ENCODE measurements at places on chromosomes 3 and 15.

DNA sequence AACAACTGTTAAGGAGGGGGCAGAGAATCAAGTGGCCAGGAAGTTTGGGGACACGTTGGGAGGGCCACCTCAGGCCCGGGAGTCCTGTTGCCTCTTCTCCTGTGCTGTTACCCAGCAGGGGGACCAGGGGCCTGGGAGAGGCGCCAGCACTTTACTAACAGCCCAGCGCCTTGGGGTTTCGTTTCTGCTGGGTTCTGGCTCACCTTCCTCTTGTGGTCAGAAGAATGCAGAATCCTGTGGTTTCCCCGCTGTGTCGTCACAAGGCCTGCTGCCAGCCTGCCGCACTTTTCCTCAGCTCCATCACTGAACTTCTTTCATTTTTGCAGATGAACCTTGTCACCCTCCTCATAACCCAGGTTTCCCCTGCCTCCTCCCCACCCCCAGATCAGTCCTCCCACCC, 67.7 kb downstream of the SLC30A4 start:
- peak; percentile 58 for DNase-seq

DNA sequence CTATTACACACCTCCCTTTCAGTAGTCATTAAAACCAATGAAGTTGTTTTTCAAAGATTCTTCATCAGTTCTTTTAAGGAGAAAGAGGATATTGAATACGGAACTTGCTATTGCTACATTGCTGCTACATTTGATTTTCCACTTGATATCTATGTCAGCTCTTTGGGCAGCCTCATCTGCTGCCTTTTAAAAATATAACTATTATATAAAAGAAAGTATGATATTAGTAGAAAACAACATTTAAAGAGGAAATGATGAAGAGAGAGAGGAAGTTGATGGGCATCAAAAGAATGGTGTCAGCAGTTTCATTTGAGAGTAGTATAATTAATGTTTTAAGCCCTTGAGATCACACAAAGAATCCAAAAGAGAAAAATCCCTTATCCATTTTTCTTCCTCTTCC, 171.4 kb downstream of the NFKBIZ start:
- no peak for DNase-seq

GRCh38 chr3:135075157-135075556, 280.1 kb downstream of the EPHB1 start:
- DNase-seq, result no peak

DNA sequence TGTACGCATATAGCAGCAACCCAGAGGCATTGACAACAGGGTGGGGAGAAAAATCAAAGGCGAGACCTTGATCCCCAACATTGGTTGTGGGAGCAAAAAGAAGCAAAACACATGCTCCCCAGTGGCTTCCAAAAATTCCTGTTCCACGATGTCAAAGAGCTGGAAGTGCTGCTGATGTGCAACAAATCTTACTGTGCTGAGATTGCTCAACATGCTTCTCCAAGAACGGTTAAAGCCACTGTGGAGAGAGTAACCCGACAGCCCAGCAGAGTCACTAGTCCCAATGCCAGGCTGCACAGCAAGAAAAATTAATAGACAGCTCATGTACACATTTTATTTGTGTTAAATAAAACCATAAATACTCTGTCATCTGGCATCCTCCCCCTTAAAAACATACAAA, 179.9 kb upstream of the PFN2 start:
- no peak for DNase-seq

DNA sequence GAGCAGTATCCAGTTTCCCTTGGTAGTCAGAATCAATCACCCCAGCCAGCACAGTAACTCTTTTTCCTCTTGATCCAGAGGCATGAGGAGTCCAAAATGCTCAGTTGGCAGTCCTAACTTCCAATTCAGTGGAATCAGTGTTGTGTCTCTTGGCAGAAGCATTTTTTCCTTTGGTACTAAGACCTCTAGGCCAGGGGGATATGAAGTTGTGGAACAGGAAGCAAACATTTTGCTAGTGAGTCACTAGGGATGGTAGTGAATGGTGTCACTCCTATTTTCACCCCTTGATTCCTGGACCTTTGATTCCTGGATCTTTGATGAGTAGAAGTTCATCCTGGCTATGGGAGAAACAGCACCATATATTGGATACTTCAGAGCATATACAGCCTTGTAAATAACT, 70.5 kb upstream of the ALDH1A3 start:
- DNase-seq, result no peak

GRCh38 chr15:66884661-66885237, 180.7 kb upstream of the SMAD3 start:
- no peak for DNase-seq

DNA sequence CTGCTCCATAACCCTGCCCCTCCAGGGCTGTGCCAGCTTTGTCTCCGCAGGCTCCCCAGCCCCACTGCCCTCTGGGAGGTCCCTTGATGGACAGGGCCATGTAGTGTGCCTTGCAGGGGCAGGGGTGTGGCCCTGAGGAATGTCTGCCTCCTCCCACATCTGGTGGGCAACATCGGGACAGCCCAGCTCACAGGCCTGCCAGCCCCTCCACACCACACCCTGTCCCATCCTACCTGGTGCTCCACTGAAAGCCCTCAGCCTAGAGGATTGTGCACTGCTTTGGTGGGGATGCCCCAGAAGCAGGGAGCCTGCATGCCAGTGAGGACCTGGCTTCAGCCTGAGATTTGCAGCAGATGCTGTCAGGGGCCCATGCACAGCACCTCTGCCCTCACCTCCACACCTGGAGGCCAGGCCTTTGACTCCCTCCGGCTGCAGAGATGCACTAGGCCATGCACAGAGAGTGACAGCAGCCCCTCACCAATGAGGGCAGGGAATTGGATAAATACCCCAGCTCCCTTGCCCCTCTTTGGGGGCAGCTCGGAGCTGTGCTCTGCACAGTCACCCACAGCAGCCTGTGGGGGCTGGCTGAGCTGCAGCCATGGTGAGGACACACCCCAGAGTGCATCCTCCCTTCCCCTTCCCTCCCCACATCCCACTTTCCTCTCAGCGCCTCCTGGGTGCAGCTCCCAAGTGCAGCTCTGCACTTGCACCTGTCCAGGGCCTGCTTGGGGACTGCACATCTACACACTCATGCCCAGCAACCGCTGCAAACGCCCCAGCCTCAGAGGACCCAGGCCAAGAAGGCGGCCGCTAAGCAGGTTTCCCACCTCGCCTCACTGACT, 2.7 kb downstream of the C3orf22 start:
- no peak for DNase-seq

- peak; percentile 89 for DNase-seq
Measured at GRCh38 chr15:64893481-64894394, 18.0 kb upstream of the ANKDD1A start.

GRCh38 chr3:183449791-183450190, 21.4 kb upstream of the MCF2L2 start:
- DNase-seq, result no peak

GRCh38 chr3:195114786-195115599, 156.0 kb downstream of the XXYLT1 start:
- DNase-seq, result no peak

- no peak for DNase-seq
Measured at GRCh38 chr3:67244130-67244529, 246.0 kb downstream of the KBTBD8 start.

DNA sequence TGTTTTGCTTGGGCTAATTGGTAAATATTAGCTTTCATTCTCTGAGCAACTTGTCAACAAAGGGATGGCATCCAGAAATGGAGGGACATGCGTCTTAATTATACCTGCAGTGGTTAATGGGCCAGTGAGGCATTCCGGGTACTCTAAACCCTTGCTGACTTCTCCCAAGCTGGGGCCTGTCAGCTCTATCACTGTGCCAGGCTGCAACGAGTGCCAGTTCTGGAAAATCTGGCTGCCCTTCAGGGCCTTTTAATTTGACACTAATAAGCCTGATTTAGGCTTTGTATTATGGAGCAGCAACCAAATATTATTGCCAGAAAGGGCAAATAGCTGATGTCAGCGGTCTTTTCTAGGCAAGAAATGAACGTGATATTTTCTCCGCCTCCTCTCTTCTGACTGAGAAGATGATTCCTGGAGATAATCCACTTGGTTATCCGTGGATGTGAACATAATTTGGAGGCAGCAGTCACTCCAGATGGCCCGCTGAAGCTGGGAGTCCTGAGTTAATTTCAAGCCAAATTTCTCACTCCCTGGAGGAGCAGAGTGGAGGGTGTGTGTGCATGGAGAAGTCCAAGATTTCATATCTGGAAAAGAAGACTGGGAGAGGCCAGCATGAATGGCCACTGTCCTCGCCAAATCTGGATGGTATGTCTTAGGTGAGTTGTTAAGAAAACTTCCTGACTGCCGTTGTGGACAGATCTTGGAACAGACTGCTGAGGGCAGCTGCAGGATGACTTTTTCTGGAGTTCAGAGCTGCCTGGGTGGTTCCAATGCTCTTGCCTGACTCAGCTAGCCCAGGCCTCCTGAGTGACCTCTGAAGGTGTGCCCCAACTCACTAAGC, 44.4 kb upstream of the PSMD6 start:
- DNase-seq, result no peak

GRCh38 chr15:68376447-68377060, 55.4 kb downstream of the ITGA11 start:
- no peak for DNase-seq

DNA sequence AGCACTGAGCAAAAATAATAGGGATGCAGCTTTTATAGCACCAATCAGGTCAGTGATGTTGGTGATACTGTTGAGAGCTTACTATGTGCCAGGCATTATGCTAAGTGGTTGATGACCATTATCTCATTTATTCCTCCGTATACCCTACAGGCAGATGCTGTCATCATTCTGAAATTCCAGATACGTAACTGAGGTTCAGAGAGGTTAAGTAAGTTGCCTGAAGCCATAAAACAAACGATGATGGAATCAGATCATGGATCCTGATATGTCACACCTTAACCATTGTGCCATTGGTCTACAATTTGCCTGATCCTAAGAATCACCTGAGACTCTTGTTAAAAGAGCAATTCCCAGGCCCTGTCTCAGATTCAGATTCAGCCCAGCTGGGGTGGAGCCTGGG, 49.5 kb downstream of the ST6GAL1 start:
- DNase-seq, result no peak

DNA sequence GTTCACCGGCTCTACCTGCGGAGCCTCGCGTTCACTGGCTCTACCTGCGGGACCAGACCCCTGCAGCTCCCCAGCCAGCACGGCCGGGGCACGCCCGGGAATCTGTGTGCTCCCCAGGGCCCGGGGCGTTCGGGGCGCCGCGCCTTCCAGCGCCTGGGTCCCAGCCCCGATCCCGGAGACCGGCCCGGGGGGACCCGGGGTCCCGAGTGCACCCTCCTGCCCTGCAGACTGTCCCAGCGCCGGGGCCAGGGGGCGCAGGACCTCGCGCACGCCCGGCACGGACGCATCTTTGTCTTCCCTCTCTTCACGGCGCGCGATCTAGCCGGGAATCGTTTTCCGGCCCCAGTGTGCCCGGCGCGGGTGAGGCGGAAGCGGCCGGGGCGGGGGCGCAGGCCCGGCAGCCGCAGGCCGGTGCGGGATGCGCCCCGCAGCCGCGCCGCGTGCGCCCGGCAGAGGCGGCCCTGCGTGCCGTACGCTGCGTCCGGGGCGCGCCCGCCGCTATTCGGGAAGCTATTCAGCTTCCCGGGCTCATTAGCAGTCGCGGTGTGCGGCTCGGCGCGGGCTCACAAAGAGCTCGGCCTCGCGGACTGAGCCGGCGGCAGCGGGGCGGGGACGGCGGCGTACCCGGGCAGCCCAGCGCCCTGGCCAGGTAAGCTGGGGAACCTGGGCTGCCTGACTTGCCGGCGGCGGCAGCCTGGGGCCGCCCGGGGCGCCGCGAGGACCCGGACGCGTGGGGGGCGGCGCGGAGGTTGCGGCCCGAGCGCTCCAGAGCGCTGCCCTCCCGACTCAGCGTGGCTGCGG, at the start of gene APBA2:
Gene APBA2 (plus strand): TSS at position 345 of the 801 bp plus-strand sequence. CDS start 167,911 bp downstream, outside the sequence.
- DNase-seq, result no peak

GRCh38 chr15:26873846-26874245, 7.0 kb downstream of the GABRA5 start:
- no peak for DNase-seq

- DNase-seq, result peak; percentile 73
Measured at GRCh38 chr15:65981837-65982626, 112.7 kb downstream of the RAB11A start.

- DNase-seq, result no peak
Measured at GRCh38 chr3:39542588-39542988, 75.1 kb downstream of the MOBP start.

DNA sequence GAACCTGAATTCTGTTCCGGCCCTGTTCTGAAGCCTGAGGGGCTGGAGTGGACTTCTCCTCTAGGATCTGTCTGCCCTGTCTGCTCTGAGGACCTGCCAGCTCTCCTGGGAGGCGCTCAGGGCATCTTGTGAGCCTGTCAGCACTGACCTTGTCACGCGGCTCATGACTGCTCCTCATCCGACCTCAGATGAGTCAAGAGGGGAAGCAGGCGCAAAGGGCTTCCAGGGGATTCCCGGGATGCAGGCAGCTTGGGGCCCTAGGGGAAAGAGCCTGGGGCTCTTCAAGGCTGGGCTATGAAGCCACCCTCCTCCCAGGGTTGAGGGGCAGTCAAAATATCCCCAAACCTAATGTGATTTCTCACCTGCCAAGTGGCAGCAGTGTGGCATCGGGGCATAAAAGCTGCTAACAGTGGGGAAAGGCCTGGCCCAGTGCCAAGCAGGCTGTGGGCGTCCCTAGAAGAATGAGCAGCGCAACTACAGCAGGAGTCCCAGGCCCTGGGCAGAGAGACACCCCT, 27.6 kb upstream of the ANKDD1A start:
- DNase-seq, result peak; percentile 65

- no peak for DNase-seq
Measured at GRCh38 chr3:128742821-128743594, 17.0 kb downstream of the RAB7A start.

GRCh38 chr3:38984731-38985130, 67.0 kb downstream of the SCN11A start:
- DNase-seq, result no peak

DNA sequence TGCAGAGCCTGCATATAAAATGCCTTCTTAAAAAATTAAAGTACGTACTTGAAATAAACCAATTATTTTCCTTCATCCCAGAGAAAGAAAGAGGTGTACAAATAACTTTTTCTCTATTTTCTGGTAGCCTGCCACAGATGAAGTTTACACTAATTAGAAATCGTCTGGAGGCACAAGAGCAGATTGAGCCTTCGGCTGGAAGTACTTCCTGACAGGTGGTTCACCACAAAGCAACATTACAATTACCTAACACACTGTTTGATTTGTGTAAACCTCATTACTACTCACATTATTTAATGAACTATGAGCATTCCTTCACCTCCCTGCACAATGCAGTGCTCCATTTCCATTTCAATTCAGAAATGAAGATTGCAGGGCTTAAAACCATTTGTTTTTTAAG, 856.1 kb downstream of the SI start:
- no peak for DNase-seq

- no peak for DNase-seq
Measured at GRCh38 chr15:81052046-81052445, 51.3 kb downstream of the TLNRD1 start.
